ENCODE measurements at places on chromosomes 3 and 15.

GRCh38 chr15:43225201-43225949 lies 4.6 kb upstream of the EPB42 start:
- peak; percentile 36 for DNase-seq

GRCh38 chr3:21934591-21934990 lies 183.6 kb upstream of the ZNF385D start:
- no peak for DNase-seq

- no peak for DNase-seq
Measured at GRCh38 chr3:197686899-197687298, 49.8 kb downstream of the RUBCN start.

DNA sequence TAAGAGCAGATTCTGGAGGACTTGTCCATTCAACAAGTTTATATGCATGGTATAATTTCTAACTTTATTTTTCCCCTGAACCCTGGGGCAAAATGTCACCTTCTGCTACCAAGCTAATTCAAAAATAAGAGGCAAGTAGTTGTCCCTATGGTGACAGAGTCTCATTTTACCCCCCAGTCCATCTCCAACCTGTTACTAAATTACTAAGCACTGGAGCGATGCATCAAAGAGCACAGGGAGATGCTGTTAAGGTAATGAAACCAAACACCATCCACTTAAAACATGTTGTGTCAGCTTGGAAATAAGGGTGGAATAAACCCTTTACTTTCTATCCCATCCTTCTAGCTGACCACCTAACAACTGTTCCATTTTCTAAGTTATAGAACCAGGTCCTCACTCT lies 417.4 kb upstream of the ATP11B start:
- no peak for DNase-seq

DNA sequence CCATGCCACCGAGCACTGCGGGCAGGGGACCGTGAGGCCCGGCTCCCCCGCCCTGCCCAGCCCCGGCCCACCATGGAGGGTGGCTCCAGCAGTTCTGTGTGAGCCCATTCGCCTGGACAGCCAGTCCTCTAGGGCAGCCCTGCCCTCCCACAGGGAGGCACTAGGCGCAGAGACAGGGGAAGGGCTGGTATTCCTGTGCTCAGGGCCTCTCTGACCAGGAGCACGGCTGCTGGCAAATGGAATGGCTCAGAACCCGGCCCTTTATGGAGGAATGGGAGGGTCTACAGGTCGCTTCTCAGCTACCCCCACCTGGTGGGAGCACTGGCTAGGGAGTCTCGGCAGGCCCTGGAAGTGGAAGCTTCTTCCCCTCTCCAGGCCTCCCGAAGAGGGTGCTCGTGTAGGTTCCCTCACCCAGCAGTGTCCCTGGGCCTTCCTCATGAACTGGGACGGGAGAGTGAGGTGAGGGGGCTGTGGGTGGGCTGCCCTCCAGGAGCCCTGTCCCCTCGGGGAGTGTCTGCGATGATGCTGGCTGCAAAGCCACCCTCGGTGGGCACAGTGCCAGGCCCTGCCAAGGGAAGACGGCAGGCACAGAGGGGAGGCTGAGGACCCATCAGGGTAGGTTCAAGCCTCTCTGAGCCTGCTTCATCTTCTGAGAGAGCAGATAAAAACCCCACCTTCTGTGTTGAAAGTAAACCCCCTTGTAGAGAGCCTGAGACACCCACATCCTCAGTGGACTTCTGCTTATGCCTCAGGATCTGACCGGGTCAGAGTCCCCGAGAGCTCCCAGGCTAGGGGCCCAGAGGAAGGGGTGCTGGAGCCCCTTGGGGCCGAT lies 1.5 kb downstream of the MELTF start:
- DNase-seq = no peak

DNA sequence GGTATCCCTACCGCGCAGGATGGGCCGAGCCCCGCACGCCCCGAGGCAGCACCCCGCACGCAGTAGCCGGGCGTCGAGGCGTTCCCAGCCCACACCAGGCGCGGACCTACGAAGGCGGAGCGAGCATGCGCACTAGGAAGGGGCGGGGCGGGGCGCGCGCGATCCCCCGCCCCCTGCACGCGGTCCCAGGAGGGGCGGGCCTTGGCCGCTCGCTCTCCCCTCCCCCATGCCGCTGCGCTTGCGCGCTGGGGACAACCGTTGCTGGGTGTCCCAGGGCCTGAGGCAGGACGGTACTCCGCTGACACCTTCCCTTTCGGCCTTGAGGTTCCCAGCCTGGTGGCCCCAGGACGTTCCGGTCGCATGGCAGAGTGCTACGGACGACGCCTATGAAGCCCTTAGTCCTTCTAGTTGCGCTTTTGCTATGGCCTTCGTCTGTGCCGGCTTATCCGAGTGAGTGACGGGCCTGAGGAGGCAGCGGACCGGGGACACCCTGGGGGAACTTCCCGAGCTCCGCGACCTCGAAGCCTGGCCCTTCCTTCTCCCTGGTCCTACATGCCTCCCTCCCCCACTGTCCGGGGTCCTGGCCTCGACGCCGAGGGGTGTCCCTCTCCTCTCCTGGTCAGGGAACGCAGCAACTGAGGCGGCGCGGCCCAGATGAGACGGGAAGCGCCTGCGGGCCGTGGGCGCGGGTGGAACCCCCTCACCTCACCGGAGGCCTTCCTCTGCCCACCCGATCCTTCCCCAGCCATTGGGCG lies at the start of gene SPESP1:
Gene SPESP1 (plus strand): TSS at position 258 of the 755 bp plus-strand sequence. CDS start 129 bp downstream, at position 387.
- peak; percentile 16 for DNase-seq

GRCh38 chr15:96183514-96183850 lies 147.0 kb upstream of the NR2F2 start:
- no peak for DNase-seq

DNA sequence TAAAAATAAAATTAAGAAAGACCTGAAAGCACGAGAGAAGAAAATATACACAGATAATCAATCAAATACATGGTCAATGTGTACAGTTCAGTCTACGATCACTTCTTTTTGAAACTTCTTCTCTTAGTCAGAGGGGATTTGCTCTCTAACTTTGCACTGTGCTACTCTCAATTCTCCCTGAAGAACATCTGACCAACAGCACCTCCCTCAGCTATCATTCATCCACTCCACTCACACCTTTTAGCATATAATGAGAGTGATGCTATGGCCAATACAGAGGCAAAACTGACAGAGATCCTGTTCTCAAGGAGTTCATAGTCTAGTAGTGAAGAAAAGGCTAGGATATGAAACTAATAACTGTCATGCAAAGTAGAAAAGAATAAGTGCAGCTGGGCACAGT lies 45.9 kb downstream of the P3H2 start:
- no peak for DNase-seq

GRCh38 chr3:161690299-161690620 lies 193.7 kb downstream of the OTOL1 start:
- no peak for DNase-seq

DNA sequence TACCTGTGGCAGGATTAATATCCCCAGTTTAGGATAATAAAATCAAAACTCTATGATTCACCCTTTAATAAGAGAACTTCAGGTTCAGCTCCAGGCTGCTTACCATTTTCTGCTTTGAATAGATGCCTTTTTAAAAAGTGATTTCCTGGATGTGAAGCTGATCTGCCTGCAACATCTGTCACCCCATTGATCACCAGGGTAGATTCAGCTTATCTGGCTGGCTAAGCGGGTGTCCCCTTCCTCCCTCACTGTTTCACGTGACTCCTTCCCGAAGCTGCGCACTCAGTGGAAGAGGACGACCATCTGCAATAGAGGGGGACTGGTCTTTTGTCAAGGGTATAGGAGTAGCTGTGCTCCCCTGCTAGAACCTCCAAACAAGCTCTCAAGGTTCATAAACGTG lies 128.1 kb downstream of the IL1RAP start:
- no peak for DNase-seq

DNA sequence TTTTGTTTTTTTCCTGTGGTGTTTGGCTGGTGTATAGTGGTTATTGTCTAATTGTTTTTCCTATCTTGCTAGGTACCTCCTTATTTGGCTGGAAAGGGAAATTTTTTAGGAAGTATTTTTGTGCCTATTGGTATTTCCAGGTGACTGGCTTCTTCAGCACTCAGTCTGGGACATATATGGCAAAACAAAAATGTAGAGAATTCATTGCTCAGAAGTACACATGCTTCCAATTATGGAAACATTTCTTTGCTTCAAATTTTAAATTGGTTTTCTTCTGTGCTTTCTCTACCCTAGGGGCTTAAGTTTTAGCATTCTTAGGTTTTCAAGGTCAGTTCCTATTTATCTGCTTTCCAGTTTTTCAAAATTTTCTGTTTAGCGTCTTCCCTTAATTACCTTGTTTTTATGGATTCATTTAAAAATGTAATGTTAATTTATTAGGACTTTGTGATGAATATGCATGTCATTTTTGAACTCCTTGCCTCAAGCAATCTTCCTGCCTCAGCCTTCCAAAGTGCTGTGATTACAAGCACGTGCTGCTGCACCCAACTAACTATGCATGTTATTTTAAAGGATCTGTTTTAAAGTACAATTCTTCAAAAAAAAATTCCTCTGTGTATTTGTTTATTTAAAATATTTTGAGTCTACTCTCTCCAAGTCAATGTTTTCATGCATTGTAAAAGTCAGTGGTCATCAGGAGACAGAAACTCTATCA lies 231.9 kb upstream of the DPPA4 start:
- DNase-seq = no peak

GRCh38 chr15:59791755-59792154 lies 102.6 kb upstream of the BNIP2 start:
- no peak for DNase-seq

- DNase-seq = no peak
Measured at GRCh38 chr3:197035577-197035976, 6.0 kb upstream of the MELTF start.

- no peak for DNase-seq
Measured at GRCh38 chr3:177813322-177813721, 616.0 kb upstream of the TBL1XR1 start.

DNA sequence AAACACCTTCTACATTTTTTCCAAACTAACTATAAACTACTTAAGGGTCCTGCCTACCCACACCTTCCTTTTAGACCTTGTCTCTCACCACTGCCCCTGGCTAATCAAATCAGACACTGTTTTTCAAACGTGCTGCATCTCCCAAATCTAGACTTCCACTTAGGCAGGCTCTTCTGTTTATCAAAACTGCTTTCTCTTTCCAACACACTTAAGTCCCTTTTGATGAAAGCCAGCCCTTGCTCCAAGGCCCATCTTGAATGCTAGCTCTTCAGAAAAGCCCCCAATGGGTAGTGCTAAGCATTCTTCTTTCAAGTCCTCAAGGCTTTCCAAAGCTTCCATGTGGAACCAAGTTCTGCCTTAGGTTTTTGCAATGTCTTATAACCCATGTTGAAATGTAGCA lies 888.3 kb downstream of the TUSC7 start:
- no peak for DNase-seq

DNA sequence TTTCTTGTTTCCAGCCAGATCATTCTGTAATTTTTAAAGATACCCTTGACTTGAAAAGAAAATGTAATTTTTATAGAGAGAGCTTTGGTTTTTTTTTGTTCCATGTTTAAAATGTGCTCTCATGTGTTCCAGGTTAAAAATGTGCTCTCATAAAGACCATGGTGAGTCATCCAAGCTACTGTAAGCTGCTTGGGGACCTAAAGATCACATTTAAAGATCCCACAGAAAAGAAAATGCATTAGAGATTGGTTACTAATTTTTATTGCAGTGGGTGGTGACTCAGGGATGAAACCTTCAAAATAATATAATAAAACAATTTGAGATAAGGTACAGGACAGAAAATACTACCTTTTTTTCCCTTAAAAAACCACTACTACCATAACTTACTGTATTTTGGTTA lies 11.0 kb downstream of the TCF12 start:
- no peak for DNase-seq

GRCh38 chr15:63018639-63019038 lies 23.9 kb upstream of the TPM1 start:
- DNase-seq = no peak

DNA sequence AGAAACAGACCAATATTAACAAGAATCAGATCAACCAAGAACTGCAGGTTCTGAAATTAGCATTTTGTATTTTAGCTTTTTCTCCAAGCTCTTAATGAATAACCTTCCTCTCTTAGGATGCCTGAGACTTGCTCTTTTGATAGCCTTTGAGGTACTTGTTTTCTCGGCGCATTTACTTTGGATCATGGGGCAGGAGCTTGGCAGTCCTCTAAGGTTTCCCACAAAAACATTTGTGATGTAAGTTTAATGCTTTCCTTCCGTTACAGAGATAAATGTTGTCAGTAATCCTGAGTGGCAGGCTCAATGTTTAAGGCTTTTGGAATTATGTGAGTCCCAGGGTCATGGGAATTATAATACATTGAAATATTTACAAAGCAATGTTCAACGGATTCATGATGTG lies 137.8 kb upstream of the SNTN start:
- no peak for DNase-seq

- no peak for DNase-seq
Measured at GRCh38 chr3:155211940-155212339, 81.5 kb downstream of the STRIT1 start.

- DNase-seq = no peak
Measured at GRCh38 chr3:138899351-138899991, 47.5 kb downstream of the FOXL2 start.

DNA sequence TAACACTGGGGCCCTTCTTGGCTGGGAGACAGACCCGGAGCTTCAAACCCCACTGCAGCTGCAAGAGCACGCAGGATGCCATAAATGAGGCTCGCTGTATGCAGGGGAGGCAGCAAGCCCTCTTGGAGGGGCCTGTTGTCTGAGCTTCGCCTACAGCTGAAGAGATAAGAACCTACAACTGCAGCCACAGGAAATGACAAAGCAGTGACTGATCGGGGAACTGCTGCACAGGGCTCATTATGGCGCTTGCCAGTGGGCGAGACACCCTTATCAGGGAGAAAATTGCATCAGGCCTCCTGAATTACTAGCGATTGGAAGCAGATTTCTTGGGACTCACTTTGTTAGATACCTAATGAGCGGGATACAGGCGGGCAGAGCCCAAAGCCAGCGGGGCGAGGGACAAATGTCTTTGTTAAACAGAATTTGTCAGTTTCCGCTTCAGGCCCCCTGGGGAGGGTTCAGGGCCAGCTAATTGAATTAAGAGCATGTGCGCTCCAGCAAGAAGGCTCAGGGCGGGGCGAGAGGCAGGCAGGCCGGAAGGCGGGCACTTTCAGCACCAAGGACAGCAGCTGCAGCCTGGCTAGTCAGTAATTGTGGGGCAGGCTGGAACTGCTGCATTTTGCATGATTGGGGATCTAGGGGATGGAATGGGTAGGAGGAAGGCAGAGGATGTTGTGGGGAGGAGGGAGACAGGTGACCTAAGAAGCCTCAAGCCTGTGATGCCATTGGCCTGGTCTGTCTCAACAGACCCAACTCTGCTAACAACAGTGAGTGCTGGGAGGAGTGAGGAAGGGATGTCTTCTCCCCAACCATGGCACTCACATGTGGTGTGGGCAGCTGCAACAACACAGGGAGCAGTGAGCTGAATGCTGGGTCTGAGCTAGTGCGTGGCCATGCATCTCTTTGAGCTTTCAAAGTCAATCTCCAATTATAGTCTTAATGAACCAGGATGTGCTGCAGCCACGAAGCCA lies 55.3 kb downstream of the CCDC33 start:
- DNase-seq = peak; percentile 65

- DNase-seq = no peak
Measured at GRCh38 chr3:136343873-136344555, 93.9 kb downstream of the PCCB start.

GRCh38 chr15:85386261-85386660 lies 5.9 kb downstream of the AKAP13 start:
- no peak for DNase-seq

- no peak for DNase-seq
Measured at GRCh38 chr3:128364291-128364690, 102.4 kb downstream of the DNAJB8 start.
